ENCODE measurements at places on chromosomes 5 and 9. TPM values are rescaled to one million over a fixed set of nuclear protein-coding genes. Genes with fewer than 3 reads are reported as not detected.

DNA sequence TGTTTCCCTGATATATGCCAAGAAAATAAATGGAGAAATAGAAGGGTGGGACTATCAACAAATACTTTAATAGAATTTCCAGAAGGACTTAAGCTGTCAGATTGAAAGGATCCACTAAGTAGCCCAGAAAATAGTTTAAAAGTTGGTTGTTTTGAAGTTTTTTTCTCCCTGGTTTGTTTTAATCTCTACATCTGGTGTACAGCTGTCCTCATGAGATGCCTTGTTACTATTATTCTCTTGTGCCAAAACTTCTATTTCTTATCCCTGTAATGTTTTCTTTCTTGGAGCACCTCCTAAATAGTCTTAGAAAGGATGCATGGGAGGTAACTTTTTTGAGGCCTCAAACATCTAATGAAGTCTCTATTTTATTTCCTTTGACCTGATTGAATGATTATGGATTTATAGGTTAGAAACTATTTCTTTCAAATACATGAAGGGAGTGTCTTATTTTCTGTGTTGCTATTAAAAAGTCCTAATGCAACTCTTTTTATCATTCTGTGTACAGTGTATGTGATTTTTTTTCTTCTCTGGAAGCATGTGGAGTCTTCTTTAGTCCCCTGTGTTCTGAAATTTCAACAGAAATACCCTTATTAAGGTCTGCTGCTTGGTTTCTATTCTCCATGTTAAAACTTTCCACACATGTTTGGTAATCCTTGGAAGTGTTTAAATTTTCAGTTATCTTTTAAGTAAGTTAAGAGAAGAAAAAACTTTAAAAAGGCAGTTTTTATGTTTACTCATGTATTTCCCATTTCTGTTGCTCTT lies 140.0 kb upstream of the CDKN2B start:
- no peaks in the 10 kb centered on the region for H3K36me3 ChIP-seq
- H3K4me3 ChIP-seq, result no peak overlapping the region
- H3K4me1 ChIP-seq, result no peaks in the 10 kb centered on the region
- no peaks in the 10 kb centered on the region for H3K27me3 ChIP-seq
- DNase-seq, result no peak

DNA sequence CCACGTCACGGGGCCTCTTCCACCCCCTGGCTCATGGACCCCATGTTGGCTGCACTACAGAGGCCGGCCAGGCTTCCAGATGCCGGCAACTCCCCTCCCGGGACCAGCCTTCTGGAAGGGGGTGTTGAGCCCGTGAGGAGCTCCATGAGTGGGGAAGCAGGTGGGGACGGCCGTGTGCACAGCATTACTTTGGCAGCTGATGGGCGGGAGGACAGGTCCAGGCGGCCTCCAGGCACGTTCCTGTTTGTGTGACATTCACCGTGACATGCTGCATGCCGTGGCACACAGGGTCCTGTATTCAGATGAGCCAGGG lies 29.1 kb upstream of the ABO start:
- no peaks in the 10 kb centered on the region for H3K36me3 ChIP-seq
- H3K4me3 ChIP-seq, result no peak overlapping the region
- no peak overlapping the region for H3K27ac ChIP-seq
- no peak for DNase-seq
- H3K4me1 ChIP-seq, result no peaks in the 10 kb centered on the region

- H3K27ac ChIP-seq, result no peak overlapping the region
- H3K27me3 ChIP-seq, result no peaks in the 10 kb centered on the region
- peaks cover 2% of the 10 kb centered on the region for H3K4me1 ChIP-seq
- DNase-seq, result no peak
Observed at GRCh38 chr5:177520916-177521513, 4.3 kb upstream of the DDX41 start.

- no peaks in the 10 kb centered on the region for H3K36me3 ChIP-seq
- H3K4me1 ChIP-seq, result no peaks in the 10 kb centered on the region
- no peak for DNase-seq
Observed at GRCh38 chr9:130342714-130343085, 77.1 kb downstream of the HMCN2 start.

UGT3A2 gene
- total RNA-seq, result not detected

RORB gene
- 32.1 TPM for total RNA-seq

DBH gene
- total RNA-seq, result 1.3 TPM

IL4 gene
- not detected for total RNA-seq

All from uterus (tissue), 4 donors.